Amniotic epithelial cell (primary cell): ENCODE measurements at places on chromosomes 2 and 18.

GRCh38 chr2:74632209-74632938, 15.8 kb downstream of the M1AP start:
- DNase-seq, result peak; percentile 16

- peak; percentile 93 for DNase-seq
These were observed 42.9 kb upstream of the MYO1B start for GRCh38 chr2:191202209-191202721.

GRCh38 chr18:42576124-42576523, 539.4 kb downstream of the RIT2 start:
- no peak for DNase-seq

DNA sequence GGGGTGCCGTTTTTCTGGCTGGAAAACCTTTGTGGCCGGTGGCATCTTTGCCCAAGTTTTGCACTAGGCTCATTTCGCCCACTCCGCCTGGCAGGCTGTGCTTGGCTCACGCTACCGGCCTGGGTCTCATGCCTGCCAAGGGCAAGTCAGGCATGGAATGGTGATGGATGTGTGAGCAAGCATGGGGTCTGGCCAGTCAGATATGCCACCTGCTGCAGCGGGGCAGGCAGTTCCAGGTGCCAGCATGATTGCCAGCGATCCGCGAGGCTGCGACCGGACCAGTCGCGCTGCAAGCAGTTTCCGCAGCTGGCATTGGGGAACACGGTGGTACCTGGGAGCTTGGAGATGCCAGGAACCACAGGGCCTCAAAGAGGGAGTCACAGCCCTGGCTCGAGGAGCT, 40.6 kb downstream of the TAF1B start:
- DNase-seq, result no peak

- no peak for DNase-seq
These were observed 2.6 kb upstream of the CHRND start for GRCh38 chr2:232523402-232523681.

DNA sequence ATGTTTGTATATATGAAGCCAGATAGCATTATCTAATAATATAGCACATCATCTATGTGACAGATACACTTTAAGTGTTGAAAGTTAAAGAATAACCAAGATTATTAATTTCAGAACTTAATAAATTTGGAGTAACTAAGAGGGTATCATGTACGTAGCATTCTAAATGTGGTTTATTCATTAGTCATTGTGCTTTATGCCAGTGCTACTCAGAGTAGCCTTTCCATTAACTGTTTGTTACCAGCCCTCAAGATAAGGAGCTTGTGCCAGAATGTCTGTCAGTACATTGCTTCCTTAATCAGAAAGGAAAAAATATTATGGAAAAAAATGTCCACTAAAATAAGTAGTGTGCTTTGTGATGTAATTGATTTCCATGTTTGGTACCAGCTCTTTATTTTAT, 94.9 kb upstream of the TWSG1 start:
- DNase-seq, result peak; percentile 18

GRCh38 chr2:64329848-64330247, 124.1 kb upstream of the LGALSL start:
- DNase-seq, result no peak

GRCh38 chr2:198916548-198917080, 541.1 kb downstream of the SATB2 start:
- DNase-seq, result no peak

GRCh38 chr18:38520786-38521185, 955.2 kb upstream of the CELF4 start:
- no peak for DNase-seq

DNA sequence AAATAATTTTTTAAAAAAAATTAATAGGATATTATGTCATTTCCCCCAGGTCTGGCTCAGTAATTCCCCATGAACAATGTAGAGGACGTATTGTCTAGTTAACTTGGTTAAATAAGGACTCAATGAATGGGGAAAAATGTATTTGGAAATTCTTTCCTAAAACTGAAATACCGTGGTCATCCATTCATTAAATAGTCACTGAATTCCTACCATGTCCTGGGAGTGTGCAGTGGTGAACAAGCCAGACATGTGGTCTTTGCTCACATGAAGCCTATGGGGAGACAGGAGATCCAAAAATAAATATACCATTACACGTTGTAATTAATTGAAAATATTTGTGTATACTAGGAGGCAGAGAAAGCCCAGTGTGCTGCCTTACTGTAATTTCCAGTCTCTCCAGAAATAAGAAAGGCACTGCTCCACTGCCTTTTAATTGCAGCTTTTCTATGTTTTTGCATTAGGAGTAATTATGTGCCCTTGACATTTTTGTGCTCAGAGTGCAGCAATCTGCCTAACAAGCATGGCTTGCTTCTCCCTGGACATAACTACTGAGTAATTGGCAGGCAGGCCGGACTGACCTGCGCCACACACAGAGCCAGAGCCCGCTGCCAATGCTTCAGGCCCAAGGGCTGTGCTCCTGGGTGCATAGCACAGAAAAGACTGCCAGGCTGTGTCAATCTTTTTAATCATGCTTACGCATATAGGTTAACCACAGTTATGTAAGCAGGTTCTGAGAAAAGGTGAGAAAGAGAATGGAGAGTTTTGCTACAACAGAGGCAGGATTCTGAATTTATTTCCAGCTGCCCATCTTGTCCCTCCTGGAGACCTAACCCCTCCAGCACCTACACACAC, 22.2 kb upstream of the TTC39C start:
- DNase-seq, result peak; percentile 38

DNA sequence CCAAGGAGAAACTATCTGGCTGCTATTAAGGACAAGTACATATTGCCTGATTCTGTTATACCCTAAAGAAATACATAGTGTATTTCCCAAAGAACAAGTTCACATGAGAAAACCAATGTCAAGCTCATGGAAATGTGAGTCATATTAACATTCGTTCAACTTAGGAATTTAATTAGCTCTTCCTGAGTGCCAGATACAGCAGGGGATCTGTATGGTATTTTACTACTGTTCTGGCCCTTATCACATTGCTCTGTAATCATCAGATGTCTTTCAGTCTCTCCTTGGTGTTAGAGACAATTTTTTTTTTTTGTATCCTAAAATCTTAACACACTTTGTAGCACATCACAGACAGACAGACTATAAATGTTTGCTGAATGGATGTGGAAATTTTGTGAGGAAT, 395.0 kb upstream of the CRIM1 start:
- no peak for DNase-seq

GRCh38 chr18:27763341-27763740, 413.6 kb downstream of the CDH2 start:
- no peak for DNase-seq

- no peak for DNase-seq
These were observed 12.2 kb downstream of the ZFP36L2 start for GRCh38 chr2:43214253-43214652.

- DNase-seq, result no peak
These were observed 287.4 kb downstream of the PID1 start for GRCh38 chr2:228983700-228984099.

DNA sequence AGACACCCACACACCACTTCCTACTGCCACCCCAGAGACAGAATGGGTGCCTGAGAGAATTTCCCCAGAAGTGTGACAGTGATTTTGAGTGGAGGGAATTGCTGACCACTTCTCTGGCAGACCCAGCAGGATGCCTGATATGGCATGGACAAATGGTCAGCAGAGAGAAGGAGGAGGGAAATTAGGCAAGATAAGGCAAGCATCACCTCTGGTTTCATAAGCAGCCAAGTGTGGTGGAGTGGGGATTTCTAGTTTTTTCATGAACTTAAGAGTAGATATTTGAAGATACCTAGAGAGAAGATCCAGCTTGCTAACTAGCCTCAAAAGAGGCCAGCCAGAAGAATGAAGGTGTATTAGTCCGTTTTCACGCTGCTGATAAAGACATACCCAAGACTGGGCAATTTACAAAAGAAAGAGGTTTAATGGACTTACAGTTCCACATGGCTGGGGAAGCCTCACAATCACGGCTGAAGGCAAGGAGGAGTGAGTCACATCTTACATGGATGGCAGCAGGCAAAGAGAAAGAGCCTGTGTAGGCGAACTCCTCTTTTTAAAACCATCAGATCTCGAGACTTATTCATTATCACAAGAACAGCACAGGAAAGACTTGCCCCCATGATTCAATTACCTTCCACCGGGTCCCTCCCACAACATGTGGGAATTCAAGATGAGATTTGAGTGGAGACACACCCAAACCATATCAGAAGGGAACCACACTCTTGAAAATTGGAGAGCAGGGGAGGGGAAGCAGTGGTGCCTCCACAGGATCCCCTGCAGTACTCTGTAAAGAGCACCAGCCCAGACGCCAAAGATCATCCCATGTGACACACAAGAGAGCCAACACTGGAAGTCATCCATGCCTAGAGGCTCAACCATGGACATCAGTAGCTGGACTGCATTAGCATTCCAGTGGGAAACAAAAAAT, 64.2 kb downstream of the RBM43 start:
- no peak for DNase-seq

DNA sequence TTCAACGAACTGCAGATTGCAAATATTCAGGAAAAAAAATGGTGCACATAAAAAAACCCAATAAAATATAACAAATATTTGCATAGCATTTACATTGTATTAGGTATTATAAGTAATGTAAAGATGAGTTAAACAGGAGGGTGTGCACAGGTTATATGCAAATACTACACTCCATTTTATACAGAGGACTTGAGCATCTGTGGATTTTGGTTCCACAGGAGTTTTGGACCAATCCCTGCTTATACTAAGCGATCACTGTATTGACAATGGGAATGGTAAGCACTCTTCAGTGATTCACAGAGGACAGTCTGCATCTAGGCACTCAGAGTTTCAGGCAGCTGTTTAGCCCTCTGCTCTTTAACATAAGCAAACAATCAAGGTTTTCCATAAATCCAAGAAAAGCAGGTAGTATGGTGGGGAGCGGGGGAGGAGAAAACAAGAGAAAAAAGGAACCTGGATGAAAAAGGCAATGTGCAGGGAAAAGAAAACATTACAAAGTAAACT, 206.0 kb upstream of the PARD3B start:
- no peak for DNase-seq

DNA sequence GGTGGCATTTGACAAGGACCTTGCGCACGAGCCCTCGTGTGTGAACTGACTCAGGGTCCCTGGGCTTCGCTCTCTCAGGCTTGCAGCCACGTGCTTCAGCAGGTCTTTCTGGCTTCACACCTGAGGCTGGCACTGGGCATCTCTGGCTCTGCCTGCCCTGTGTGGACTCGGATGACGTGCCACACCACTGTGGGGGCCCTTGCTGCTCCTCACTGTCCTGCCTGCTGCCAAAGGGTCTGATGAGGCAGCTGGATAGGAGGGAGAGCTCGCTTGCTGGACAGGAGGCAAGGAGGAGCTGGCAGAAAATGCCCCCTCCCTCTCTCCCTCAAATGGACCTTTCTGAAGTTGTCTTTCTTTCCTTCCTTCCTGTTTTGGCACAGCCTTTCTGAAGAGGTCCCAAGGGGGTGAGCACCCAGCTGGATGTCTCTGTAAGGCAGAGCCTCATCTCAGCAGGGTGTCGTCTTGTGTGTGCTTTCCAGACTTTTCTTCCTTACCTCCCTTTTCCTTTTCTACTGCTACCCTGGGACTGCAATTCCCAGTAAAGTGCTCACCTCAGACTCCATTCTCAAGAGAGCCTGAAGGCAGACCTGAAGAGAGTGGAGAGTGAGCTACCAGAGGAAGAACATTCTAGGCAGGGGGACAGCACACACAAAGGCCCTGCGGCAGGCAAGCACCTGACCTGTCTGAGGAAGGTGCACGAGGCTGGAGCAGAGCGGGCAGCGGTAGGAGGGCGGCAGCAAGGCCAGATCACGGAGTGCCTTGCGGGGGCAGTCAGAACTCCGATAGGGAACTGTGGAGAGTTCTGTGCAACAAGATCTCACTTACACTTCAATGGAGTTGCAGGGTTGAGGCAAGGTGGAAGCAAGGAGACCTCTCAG, 5.3 kb downstream of the PER2 start:
- no peak for DNase-seq

- DNase-seq, result no peak
These were observed 44.4 kb upstream of the TMEM163 start for GRCh38 chr2:134763164-134763710.

DNA sequence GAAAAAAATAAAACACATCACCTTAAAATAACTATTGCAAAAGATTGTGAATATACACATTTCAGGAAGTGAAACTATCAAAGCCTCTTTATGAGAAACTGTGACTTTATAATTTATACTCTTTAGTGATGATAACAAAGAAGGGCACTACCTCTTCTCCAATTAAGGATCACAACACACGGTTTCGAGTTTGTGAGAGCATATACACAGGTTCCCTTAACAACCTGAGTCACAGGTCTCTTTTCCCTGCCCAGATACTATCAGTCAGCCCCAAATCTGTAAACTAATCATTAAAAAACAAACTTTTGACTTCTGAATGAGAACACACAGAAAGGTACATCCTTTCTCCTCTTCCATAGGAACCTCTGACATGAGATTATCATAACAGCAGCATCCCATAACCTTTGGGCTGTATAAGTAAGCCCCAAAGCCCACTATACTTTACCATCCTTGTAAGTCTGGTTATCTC, 44.9 kb downstream of the PTPN2 start:
- DNase-seq, result no peak

GRCh38 chr2:208103616-208104015, 20.7 kb downstream of the CRYGD start:
- no peak for DNase-seq

DNA sequence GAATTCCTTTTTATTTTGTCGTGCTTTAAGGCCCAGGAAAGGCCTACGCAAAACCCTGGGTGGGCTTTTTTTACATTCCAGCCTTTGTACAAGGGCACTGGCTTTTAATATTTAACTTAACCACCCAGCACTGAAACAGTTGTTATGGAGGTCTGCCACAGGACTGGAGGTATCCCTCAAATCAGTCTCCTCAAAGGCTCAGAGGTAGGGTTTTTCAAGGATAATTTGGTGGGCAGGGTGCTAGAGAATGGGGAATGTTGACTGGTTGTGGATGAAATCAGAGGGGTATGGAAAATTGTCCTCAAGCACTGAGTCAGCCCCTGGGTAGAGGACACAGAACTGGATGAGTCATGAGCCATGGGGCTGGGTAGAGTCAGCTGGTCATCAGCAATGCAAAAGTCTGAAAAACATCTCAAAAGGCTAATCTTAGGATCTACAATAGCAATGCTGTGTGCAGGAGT, 443.1 kb downstream of the THSD7B start:
- no peak for DNase-seq

DNA sequence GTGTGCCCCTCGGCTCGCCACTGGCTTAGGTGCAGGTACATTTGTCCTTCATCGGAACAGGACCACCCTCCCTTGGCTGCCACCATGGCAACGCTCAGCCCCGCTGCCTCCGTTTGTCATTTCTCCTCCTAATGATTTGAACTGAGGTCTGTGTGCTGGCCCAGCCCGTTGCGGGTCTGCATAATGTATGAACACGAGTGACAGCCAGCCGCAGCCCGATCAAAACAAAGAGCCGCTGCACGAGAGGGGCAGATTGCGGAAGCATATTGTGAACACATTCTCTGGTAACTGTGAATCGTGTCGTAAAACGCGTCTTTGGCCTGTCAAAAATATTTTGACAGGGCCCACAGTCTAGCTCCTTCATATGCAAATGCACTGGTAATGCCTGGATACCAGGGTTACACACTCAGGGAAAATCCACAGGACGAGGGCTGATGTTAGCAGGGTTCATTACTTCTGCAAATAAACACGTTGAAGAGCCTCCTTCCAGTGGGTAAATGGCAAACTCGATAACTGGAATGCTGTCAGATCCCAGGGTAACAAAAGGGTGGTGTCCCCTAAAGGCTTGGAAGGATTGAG, 137.0 kb downstream of the AGAP1 start:
- no peak for DNase-seq

GRCh38 chr2:27893006-27893405, 2.5 kb downstream of the BABAM2 start:
- no peak for DNase-seq

- peak; percentile 8 for DNase-seq
These were observed 193.5 kb upstream of the NDUFV2 start for GRCh38 chr18:8908792-8909510.
